ENCODE measurements at places on chromosomes 5 and 9. TPM values are rescaled to one million over a fixed set of nuclear protein-coding genes. Genes with fewer than 3 reads are reported as not detected.

DNA sequence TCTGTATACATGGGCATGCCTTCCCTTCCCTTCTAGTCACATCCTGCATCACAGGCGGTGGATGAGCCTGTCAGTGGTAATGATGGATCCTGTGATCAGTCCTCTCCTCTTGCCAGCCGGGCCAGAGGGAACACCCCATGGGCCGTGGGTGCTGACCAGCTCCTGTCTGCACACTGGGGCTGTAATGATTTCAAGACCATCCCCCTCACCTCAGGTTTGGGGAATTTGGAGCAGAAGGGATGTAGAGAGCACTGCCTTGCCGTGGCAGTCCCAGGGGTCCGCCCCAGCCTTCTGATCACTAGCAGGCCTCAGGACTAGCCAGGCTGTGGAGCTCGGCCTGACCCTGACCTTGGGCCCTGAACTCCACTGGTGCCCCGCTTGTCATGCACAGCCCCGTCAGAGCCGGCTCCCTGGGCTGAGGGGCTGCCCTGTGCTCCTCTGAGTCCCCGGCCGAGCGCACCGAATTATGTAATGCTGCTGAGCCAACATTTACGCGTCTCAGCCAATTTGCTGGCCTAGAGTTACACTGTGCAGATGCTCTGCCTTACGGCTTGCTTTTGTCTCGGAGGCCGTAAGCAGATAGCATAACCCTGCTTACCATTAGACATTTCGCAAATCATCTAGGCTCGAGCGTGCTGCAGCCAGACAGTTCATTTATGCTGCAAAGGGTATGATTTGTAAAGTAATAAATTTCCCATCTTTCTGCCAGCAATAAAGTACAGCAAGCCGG lies 155.3 kb downstream of the MACROH2A1 start:
- H3K4me1 ChIP-seq: peaks cover 48% of the 10 kb centered on the region
- H3K27ac ChIP-seq: peak overlapping the region; percentile 94
- H3K27me3 ChIP-seq: no peaks in the 10 kb centered on the region
- no peak for DNase-seq

- H3K36me3 ChIP-seq: no peaks in the 10 kb centered on the region
- H3K4me3 ChIP-seq: no peak overlapping the region
- H3K27me3 ChIP-seq: no peaks in the 10 kb centered on the region
- peak; percentile 92 for DNase-seq
- H3K27ac ChIP-seq: peak overlapping the region; percentile 70
Observed at GRCh38 chr9:78280982-78281668, 15.8 kb upstream of the PSAT1 start.

- no peaks in the 10 kb centered on the region for H3K4me1 ChIP-seq
- DNase-seq: no peak
- H3K27me3 ChIP-seq: no peaks in the 10 kb centered on the region
- no peak overlapping the region for H3K4me3 ChIP-seq
- H3K36me3 ChIP-seq: no peaks in the 10 kb centered on the region
Observed at GRCh38 chr5:127976991-127977717, 106.4 kb upstream of the SLC12A2 start.

Gene IL4
- total RNA-seq: not detected

Gene PCDHGC5
- total RNA-seq: 2.2 TPM

Gene IFNB1
- not detected for total RNA-seq

Gene TICAM2
- 1.5 TPM for total RNA-seq

Gene PAEP
- not detected for total RNA-seq
